ENCODE measurements at places on chromosomes 11 and 22.

- no peak overlapping the region for H3K27ac ChIP-seq
- H3K4me1 ChIP-seq = no peaks in the 10 kb centered on the region
- H3K36me3 ChIP-seq = no peaks in the 10 kb centered on the region
- no peaks in the 10 kb centered on the region for H3K27me3 ChIP-seq
- no peak for DNase-seq
These were observed 52.0 kb upstream of the ELF5 start for GRCh38 chr11:34565417-34566207.

- H3K36me3 ChIP-seq = no peaks in the 10 kb centered on the region
- H3K4me3 ChIP-seq = no peak overlapping the region
- H3K4me1 ChIP-seq = no peaks in the 10 kb centered on the region
These were observed 8.5 kb downstream of the ABCC8 start for GRCh38 chr11:17468122-17468521.

DNA sequence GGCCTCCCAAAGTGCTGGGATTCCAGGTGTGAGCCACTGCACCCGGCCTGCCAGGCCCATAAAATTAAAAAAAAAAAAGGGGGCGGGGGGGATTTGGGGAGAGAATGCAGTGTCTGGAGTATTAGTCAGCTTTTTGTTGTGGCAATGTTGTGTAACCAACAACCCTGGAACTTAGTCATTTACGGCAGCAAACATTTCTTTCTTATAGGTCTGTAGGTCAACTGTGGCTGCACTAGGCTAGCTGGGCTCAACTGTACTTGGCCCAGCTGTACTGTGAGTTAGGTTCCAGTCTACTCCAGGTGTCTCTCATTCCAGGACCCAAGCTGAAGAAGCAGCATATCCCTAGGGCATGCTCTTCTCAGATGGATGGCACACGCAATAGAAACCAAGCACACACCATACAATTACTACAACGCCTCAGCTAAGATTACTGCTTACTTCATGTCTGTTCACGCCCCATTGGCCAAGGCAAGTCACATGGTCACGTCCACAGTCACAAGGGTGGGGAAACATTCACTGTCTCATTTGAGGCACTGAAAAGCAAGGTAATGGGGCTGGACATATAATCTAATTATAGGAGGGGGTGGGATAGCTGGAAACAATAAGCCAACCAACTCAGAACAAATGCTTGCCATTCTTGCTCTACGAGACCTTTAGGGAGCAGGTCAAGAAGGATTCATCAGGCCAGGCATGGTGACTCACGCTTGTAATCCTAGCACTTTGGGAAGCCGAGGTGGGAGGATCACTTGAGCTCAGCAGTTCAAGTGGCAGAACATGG, 10.4 kb upstream of the SPINDOC start:
- H3K27me3 ChIP-seq = no peaks in the 10 kb centered on the region
- H3K4me3 ChIP-seq = no peak overlapping the region
- no peak for DNase-seq
- H3K27ac ChIP-seq = no peak overlapping the region

DNA sequence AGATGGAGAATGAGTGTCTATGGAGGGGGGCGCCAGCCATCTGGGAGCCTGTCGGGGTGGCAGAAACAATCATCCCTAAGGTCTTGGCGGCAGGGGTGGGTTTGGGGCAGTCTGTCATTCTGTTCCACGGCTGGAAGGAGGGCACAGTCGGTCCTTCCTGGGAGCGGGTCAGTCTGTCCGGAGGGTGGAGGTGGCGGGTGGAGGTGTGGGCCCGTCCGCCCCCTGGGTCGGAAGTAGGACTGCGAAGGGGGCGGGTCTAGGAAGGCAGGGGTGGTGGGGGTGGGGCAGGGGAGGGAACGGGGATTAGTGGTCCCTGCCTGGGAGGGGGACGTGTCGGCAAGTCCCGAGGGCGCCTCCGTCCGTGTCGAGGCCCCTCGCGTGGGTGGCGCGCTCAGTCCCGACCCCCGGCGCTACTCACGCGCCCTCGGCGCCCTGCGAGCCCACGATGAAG, 461 bp downstream of the TBC1D10A start:
- H3K27me3 ChIP-seq = no peaks in the 10 kb centered on the region
- no peak for DNase-seq
- H3K36me3 ChIP-seq = no peaks in the 10 kb centered on the region
- H3K4me3 ChIP-seq = peak overlapping the region; percentile 83

- no peaks in the 10 kb centered on the region for H3K4me1 ChIP-seq
- H3K36me3 ChIP-seq = no peaks in the 10 kb centered on the region
- H3K27me3 ChIP-seq = no peaks in the 10 kb centered on the region
These were observed 103.1 kb downstream of the PTPRJ start for GRCh38 chr11:48083421-48083820.

GRCh38 chr11:76660533-76661305, 9.8 kb downstream of the LRRC32 start:
- H3K4me1 ChIP-seq = peaks cover 9% of the 10 kb centered on the region
- no peak overlapping the region for H3K27ac ChIP-seq
- DNase-seq = no peak
- H3K36me3 ChIP-seq = no peaks in the 10 kb centered on the region
- no peaks in the 10 kb centered on the region for H3K27me3 ChIP-seq

DNA sequence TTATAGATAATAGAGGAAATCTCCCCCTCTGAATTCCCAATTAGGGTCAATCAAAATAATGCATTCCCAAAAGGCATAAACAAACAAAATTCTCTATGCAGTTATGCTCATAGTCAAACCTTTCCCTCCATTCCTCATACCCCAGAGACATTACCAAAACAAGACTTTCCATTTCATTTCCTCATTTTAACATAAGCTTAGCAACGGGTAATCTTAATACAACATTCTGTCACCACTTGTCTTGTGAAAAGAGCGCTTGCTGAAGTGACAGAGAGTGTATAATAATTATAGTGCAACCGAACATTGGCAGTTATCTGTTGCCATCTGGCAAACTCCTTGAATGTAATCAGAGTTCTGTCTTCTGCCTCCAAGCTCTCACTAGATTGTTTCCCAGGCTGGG, 1.2 kb upstream of the SLN start:
- H3K36me3 ChIP-seq = no peaks in the 10 kb centered on the region
- no peaks in the 10 kb centered on the region for H3K27me3 ChIP-seq
- no peak overlapping the region for H3K27ac ChIP-seq
- no peaks in the 10 kb centered on the region for H3K4me1 ChIP-seq
- H3K4me3 ChIP-seq = no peak overlapping the region
- no peak for DNase-seq

DNA sequence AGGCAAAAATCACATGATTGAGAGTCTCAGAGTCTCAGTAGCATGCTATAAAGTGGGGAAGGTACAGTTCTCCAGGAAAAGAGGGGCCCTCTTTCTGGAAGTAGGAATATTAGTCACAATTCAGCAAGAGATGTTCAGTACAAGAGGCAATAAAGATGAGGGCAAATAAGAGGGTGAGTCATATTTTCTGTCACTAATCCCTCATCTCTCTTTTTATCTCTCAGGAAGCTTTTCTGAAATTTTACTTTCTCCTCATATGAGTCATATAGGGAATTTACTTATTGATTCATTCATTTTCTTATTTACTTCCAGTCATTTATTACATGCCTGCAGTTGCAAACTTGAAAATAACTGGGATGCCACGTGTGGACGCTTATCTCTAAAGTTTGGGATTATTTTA, 3.4 kb upstream of the NXPE1 start:
- no peaks in the 10 kb centered on the region for H3K36me3 ChIP-seq
- no peaks in the 10 kb centered on the region for H3K4me1 ChIP-seq
- no peak for DNase-seq
- no peak overlapping the region for H3K27ac ChIP-seq
- no peak overlapping the region for H3K4me3 ChIP-seq

GRCh38 chr11:86149792-86150191, 80.9 kb upstream of the PICALM start:
- DNase-seq = no peak
- H3K4me1 ChIP-seq = peaks cover 10% of the 10 kb centered on the region
- H3K36me3 ChIP-seq = no peaks in the 10 kb centered on the region
- no peaks in the 10 kb centered on the region for H3K27me3 ChIP-seq
- no peak overlapping the region for H3K4me3 ChIP-seq
- H3K27ac ChIP-seq = no peak overlapping the region

- no peaks in the 10 kb centered on the region for H3K4me1 ChIP-seq
- H3K4me3 ChIP-seq = peak overlapping the region; percentile 17
- no peak for DNase-seq
- H3K27ac ChIP-seq = no peak overlapping the region
These were observed 758 bp downstream of the GALNT18 start for GRCh38 chr11:11620921-11621572.

- peaks cover 36% of the 10 kb centered on the region for H3K4me1 ChIP-seq
- H3K4me3 ChIP-seq = peak overlapping the region; percentile 82
- no peaks in the 10 kb centered on the region for H3K27me3 ChIP-seq
- peak overlapping the region; percentile 98 for H3K27ac ChIP-seq
These were observed 4.7 kb upstream of the NEAT1 start for GRCh38 chr11:65417702-65418430.

DNA sequence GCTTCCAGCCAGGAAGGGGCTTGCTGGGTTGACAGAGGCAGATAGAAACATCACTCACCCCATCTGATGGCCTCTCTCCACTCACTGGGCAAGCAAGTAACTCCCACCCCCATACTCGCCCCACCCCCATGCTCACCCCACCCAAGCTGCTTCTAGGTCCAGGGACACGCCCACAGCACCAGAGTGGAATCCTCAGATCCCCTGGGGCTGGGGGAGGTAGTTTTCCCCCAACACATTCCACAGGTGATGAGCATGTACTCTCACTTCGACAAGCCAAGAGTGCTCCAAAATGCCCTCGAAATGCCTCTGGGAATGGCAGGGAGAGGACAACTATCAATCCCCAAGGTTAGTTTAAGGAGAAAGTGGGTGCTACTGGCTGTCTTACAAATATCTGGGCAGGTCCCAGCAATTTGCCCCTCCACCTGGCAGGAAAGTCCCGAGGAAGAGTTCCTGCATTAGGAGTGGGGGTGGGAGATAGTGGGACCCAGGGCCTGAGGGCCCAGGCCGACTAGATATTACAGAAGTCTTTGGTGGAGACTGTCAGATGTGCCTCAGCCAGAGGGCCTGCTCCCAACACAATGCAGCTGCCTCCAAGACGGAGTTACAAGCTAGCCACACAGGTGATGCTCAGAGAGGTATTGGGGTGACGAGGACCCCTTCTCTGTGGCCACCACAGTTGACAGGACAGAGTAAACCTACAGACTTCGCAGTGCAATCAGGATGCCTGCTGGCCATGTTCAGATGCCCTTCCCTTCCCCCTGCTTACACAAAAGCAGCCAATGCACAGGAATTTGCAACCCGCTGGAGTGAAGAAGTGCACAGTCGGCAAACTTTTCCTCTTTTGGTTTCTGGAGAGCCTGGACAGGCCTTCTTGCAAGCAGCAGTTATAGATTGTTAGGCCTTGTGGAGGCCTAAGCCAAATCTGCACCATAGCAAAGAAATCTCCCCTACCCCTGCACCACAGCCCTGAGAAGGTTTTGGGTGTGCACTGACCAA, 2.9 kb upstream of the LMO1 start:
- H3K4me3 ChIP-seq = no peak overlapping the region
- H3K27me3 ChIP-seq = peaks cover 12% of the 10 kb centered on the region
- no peaks in the 10 kb centered on the region for H3K36me3 ChIP-seq

DNA sequence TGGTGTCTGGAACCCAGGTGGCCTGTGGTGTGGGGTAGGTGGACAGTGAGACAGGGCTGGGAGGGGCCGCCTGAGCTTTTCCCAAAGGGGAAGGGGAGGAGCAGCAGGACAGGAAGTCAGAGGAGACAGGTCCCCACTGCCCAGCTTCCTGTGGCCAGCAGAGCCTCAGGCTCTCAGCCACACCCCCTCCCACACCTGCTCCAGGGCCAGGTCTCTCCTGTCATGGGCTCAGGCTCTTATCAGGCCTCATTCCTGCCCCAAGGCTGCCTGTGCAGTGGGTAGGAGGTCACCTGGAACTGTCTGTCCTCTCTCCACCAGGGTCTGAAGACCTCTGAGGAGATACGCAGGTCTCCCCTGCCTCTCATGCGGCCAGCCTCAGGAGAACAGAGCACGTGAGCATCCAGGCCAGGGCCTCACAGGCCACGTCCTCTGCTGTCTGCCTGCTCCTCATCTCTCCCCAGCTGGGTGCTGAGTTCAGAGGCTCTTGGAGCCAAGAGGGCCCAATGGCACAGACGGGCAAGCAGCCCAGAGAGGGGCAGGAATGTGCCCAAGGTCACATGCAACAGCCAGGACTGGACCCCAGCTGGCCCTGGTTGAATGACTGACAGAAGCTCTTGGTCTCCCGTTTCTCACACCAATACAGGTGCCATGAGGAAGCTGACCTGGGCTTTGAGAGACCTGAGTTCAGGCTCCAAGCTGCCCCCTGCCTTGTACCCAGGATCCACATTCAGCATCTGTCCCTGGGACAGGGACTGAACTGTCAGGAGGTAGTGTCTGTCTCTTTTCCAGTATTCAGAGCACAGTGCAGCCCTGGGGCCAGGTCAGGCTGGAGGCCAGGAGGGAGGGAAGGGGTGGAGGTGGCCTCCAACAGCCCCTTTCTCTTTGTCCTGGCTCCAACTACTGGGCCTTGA, 16.7 kb downstream of the STARD10 start:
- H3K27me3 ChIP-seq = no peaks in the 10 kb centered on the region
- no peak overlapping the region for H3K4me3 ChIP-seq
- no peaks in the 10 kb centered on the region for H3K36me3 ChIP-seq
- no peak overlapping the region for H3K27ac ChIP-seq

- H3K27ac ChIP-seq = no peak overlapping the region
- no peak for DNase-seq
- H3K4me3 ChIP-seq = no peak overlapping the region
- H3K27me3 ChIP-seq = no peaks in the 10 kb centered on the region
These were observed 40.0 kb downstream of the WNT11 start for GRCh38 chr11:76166314-76166713.

GRCh38 chr11:33942954-33943353, 51.1 kb upstream of the LMO2 start:
- no peak overlapping the region for H3K27ac ChIP-seq
- H3K36me3 ChIP-seq = no peaks in the 10 kb centered on the region
- H3K27me3 ChIP-seq = no peaks in the 10 kb centered on the region
- H3K4me1 ChIP-seq = no peaks in the 10 kb centered on the region
- no peak for DNase-seq

GRCh38 chr11:93236741-93237675, 39.2 kb upstream of the SLC36A4 start:
- no peaks in the 10 kb centered on the region for H3K36me3 ChIP-seq
- H3K27ac ChIP-seq = no peak overlapping the region
- DNase-seq = no peak
- H3K4me1 ChIP-seq = no peaks in the 10 kb centered on the region
- H3K27me3 ChIP-seq = no peaks in the 10 kb centered on the region
- no peak overlapping the region for H3K4me3 ChIP-seq

DNA sequence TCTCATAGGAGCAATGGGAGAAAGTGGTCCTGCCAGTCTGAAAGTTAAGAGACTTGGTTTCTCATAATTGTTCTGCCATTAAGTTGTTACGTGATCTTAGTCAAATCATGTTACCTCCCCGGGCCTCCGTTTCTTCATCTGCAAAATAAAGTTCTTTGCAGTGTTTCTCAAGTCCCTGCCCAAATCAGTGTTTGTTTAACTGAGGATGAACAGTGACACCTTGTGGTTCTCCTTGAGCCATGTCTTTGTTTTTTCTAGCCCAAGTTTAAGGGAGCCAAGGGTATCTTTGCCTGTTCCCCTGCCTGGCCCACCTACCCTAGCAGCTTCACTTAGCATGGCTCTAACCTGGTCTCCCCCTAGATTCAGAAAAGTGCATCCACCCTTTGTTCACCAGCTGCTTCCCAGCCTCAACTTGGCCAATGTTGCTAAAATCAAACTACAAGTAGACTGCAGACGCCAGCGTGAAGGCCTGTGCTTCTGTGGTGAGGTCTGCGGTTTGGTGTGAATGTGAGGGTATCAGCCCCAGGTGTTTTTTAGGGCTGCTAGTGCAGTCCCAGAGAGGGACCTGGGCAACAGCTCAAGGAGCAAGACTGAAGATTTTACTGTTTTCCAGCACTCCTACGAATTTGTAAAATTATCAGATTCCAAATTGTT, 35.5 kb downstream of the FZD4 start:
- H3K4me1 ChIP-seq = no peaks in the 10 kb centered on the region
- H3K27ac ChIP-seq = no peak overlapping the region
- H3K27me3 ChIP-seq = no peaks in the 10 kb centered on the region
- no peak for DNase-seq
- no peaks in the 10 kb centered on the region for H3K36me3 ChIP-seq
